Temporal lobe (tissue), 4 donors: ENCODE measurements at places on chromosomes 6 and 20. TPM values are rescaled to one million over a fixed set of nuclear protein-coding genes. Genes with fewer than 3 reads are reported as not detected.

SPATA25 gene
- 0.25 TPM for total RNA-seq

HCRTR2 gene
- total RNA-seq, result 13.3 TPM

CST3 gene
- total RNA-seq, result 87.5 TPM

TSHZ2 gene
- total RNA-seq, result 2.0 TPM

CLPSL1 gene
- not detected for total RNA-seq

HEY2 gene
- 0.98 TPM for total RNA-seq

FRK gene
- total RNA-seq, result 0.49 TPM

SIM1 gene
- total RNA-seq, result not detected

XKR7 gene
- 11.3 TPM for total RNA-seq

TRIM15 gene
- total RNA-seq, result not detected

LAMA5 gene
- 13.5 TPM for total RNA-seq

MACROD2 gene
- 41.8 TPM for total RNA-seq

TRIM40 gene
- not detected for total RNA-seq

FOXO3 gene
- total RNA-seq, result 42.8 TPM

ZDHHC14 gene
- total RNA-seq, result 7.1 TPM
